ENCODE measurements at places on chromosomes 7 and 10.

DNA sequence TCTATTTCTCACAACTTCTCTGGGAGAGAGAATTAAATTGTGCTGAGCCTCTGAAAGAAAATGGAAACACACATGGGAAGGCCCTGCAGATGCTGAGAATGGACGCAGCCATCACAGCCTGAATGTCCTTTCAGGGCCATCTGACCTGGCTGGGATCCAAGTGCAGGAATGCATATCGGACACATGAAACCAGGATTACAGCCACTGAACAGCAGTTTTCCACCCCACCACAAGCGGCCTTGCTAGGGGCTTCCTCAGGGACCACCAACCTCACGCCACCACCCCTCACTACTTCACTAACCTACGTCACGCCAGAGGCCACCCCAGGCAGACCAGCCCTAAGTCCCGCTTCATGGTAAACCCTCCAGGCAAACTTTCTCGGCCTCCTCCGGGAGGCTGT is 103.3 kb downstream of the DIP2C start:
- DNase-seq: no peak

DNA sequence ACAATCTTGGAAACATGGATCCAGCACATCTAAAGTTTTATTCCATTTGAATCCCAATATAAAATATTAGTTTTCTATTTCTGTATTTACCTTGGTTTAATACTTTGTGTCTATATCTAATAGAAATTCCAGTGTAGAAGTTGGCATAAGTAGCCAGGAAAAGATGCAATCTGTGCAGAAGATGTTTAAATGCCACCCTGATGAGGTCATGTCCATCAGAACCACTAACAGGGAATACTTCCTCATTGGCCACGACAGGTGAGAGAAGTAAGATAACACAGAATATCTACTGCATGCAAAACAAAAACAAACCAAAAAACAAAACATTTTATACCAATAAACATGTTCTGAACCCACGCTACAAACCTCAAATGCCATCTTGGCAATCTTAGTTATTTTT is 15.7 kb downstream of the PLEKHS1 start:
- DNase-seq: no peak

DNA sequence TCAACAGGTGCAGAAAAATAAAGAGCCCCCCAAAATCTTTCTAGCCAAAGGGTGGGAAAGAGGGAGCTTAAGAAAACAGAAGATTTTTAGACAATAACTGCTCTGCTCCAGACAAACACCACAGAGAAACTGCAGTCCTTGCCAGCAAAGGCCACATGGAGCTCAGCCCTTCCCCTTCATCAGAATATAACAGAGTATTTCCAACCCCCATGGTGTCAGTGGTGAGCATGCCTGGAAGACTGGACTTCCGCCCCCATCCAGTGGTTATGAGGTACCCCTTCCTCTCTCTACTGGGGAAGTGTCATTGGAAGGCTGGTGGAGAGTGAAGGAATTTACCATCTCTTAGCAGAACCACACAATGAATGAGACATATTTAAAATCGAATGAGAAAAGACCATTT is 1007.3 kb upstream of the CELF2 start:
- no peak for DNase-seq

DNA sequence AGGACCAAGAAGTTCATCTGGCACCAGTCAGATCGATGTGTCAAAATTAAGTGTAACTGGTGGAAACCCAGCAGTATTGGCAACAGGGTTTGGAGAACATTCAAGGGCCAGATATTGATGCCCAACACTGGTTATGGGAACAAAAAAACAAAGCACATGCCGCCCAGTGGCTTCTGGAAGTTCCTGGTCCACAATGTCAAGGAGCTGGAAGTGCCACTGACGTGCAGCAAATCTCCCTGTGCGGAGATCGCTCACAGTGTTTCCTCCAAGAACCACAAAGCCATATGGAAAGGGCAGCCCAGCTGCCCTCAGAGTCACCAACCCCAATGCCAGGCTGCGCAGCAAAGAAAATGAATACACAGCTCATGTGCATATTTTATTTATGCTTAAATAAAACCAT is 10.1 kb upstream of the C7orf33 start:
- DNase-seq: no peak

- no peak for DNase-seq
Observed at GRCh38 chr7:138154661-138155060, 78.4 kb downstream of the AKR1D1 start.

DNA sequence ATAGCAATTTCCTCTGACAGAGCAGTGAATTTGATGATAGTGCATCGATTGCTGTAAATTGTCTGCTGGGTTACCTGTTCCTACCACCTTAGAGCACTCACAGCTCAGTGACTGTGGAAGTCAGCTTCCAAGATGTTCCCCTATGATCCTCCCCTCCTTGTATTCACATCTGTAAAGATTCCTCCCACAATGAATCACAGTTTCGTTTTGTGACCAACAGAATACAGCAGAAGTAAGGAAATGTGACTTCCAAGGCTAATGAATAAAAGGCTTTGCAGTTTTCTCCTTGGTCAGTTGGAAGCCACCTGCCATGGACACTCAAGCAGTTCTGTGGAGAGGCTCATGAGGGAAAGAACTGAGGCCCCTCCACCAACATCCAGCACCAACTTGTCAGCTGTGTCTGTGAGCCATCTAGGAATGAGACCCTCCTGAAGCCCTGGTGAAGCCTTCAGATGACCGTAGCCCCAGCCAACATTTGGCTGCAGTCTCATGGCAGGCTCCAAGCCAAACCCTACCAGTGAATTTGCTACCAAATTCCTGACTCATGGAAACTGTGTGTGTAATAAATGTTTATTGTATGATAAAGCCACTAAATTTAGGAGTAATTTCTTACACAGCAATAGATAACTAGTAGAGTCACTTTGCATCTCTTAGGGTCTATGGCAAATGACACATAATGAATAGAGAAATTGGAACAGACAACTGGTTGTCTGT is 309.5 kb upstream of the NPVF start:
- DNase-seq: no peak

Data from effector memory CD8-positive, alpha-beta T cell (primary cell).